ENCODE measurements at places on chromosomes 4 and X.

DNA sequence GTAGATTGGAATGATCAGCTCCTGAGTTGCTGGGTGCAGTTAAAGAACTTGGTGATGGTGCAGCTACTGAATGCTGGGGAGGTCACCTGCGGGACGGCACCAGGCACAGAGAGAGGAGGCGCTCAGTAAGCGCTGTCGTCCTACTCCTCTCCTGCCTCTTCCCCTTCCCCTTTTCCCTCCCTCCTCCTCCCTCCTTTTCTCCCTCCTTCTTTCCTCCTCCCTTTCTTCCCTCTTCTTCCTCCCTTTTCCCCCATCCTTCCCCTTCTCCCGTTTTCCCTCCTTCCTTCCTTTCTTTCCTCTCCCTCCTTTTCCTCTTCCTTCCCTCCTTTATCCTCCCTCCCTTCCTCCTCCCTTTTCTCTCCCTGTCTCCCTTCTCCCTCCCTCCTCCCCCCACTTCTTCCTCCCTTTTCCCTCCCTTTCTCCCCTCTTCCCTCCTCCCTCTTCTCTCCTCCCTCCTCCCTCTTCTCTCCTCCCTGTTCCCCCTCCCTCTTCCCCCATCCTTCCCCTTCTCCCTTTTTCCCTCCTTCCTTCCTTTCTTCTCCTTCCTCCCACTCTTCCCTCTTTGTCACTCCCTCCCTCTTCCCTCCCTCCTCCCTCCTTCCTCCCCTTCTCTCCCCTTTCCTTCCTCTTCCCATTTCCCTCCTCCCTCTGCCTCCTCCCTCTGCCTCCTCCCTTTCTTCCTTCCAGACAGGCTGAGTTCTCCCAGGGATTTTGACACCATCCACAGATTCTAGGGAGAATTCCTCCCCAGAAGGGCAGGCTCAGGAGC, 87.9 kb upstream of the PSAPL1 start:
- DNase-seq = no peak

DNA sequence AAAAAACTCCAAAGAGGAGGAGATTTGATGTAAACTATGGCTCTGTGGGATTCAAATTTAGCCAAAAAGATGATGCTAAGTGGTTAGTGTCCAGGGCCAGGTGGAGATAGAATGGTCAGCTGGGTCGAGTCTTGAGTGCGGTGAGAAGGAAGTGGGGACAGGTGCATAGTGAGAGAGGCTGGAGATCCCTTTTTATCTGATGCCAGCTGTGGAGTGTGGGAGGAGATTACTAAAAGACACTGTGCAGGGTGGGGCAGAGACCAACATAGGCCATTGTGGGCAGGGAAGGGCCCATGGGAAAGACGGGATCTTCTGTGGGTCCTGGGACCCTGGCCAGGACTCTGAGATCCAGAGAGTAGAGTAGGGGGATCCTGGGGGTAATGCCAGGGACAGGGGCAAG, 34.6 kb upstream of the LEF1 start:
- no peak for DNase-seq

DNA sequence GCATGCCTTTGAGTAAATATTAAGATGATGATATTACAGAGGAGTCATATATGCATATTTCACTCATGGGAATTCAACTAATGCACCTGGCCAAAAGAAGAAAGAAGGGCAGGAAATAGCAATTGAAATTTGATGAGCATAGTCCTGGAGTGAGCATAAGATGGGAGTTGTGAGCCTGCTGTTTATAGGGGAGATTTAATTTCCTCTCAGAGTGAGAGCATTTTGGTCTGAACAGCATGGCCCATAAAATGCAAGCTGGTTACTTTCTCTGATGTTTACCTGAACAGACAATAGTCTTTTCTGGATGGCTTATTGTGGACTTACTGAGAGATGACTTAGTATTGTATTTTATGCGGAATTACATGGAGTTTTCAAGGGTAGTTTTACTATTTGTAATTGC, 53.6 kb downstream of the FHIP1A start:
- no peak for DNase-seq

DNA sequence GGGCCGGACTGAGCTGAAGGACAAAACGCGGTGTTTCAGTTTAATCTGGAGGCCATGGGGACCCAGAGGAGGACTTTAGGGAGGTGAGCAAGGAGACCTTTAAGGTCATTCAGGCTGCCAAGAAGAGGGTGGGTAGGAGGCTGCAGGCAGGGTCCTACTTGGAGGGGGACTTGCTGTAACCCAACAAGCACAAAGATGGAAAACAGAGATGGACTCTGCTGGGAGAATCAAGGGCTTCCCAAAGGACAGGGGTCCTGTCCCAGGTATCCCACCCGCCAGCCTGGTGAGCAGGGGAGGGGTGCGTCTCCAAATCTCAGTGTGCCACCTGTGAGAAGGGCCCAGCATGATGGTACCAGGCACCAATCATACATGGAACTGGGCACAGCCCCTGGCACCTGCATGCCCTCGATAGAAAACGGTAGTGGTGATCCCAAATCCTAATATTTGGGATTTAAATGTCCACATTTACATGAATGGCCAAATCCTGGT, 3.9 kb upstream of the HAUS3 start:
- peak; percentile 17 for DNase-seq

- DNase-seq = no peak
Measured at GRCh38 chr4:57039345-57039744, 60.6 kb downstream of the POLR2B start.

DNA sequence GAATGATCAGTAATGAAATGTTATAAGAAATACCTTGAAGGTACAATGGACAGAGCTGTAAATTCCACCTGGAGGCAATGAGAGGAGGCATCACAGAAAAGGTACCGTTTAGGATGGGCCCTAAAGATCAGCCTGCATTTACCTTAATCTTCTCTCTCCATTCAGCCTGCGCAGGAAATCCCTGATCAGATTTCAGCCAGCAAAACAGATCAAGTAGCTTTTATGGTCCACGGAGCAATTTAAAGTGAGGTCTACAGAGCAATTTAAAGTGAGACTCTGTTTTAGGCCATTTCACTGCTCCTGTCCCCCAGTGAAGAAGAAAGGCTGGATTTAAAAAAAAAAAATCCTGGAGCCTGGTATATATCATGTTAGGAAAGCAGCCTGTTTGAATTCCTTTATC, 195.1 kb upstream of the VCX start:
- DNase-seq = no peak

GRCh38 chr4:87375719-87376291, 15.2 kb downstream of the HSD17B11 start:
- DNase-seq = no peak

DNA sequence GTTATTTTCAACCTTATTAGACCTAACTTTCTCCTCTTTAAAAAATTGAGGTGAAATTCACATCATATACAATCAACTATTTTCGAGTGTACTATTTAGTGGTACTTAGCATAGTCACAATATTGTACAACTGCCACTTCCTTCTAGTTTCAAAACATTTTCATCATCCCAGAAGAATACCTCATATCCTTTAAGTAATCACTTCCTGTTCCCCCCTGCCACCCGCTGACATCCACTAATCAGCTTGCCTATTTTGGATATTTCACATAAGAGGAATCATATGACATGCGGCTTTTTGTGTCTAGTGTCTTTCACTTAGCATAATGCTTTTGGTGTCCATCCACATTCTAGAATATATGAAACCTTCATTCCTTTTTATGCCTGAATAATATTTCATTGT, 10.0 kb upstream of the PPA2 start:
- DNase-seq = no peak

DNA sequence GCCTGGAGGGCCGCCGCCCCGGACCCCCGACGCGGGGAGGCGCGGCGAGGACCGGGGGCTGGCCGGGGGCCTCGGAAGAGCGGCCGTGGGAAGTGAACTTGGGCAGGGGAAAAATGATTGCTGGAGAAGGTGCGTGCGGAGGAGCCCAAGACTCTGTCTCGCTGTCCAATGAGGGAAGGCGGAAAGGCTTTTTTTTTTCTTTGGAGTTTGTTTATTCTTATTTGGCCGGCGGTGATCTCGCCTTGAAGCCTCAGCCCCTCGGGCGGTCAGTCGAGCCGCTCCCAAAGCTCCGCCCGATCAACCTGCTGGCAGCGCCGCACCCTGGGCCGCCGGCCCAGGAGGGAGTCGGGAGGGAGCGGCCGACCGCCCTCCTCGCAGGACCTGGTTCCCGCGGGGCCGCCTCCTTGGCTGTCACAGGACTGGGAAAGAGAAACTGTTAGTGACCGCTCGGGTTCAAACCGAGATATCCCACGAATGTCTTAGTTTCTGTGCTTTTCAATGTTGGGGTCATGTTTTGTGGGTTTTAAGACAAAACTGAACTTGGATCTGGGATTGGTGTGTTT, 2.5 kb downstream of the CPEB2 start:
- peak; percentile 55 for DNase-seq

DNA sequence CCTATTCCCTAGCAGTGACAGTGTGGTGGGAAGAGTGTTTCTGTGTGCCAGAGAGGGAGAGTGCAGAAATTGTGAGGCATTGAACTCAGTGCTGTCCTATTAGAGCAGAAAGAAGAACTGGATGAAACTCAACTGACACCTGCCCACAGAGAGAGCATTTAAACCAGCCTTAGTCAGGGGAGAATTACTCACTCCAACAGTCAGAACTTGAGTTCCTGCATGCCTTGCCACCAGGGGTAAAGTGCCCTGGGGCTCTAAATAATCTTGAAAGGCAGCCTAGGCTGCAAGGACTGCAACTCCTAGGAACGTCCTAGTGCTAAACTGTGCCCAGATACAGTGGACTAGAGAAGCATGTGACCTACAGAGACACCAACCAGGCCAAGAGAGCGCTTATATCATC, 12.8 kb downstream of the CYSLTR1 start:
- DNase-seq = no peak

DNA sequence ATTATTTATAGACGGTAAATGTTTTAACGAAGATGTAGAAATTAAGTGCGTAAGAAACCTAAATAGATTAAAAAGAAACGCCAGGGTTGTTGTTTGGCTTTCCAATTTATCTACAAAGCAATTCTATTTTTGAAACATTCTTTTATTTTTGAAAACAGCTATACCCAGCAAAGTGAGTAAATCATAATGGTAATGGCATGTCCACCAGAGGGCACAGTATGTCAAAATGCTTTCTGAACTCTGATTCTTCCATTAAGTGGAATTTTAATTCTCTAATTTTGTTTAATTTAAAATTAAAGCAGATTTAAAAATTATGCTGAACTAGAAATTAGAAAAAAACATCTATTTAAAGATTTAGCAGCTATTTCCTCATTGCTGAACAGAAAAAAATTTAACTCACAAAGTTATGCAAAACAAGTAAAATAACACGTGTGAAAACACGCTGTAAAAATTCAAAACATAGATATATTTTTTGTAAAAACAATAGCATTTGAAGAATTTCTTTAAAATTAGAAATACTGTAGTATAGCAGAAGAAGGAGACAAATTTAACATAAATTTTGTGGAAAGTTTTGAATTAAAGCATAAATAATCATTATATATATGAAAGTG, 26.5 kb downstream of the RASSF6 start:
- no peak for DNase-seq

DNA sequence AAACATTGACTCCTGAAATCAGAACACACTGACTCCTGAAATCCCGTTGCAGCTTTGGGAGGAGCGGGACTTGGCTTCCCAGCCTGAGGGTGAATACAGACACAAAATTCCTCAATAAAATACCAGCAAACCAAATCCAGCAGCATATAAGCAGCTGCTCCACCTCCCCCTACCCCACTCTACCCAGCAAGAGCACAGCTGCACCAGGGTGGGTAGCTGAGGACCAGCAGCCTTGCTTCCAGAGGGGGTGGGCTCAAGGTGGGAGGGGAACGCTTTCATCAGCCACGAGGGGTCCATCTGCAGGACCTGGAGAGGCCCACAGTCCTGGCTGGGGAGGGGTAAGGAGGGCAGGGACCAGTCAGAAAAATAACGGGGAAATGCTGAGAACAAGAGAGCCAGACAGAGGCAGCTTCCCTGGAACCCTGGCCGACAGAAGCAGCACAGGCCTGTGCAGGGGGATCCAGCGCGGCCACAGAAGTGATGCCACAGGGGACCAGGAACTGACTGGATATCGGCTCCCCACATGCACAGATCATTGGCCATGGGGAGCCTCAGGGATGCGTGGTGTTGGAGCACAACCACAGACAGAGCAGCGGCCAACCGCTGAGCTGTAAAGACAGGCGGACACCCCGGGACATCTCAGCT, 49.8 kb downstream of the FGFRL1 start:
- DNase-seq = no peak

DNA sequence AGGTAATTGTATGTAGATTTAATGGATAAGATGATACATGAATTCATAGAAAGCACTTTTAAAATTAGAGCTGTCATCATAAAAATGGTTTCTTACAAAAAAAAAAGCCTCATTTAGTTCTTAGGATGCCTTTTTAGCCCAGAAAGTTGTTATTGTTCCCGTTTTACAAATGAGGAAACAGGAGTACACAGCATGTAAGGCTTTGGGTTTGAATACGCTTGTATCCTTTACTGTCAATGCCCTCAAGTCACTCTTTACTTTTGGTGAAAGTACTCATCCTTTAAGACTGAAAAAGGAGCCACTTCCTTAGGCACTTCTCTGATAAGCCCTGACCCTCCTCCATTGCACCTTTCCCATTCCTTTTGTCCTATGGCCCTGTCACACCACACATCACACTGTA, 4.9 kb downstream of the EREG start:
- DNase-seq = no peak

DNA sequence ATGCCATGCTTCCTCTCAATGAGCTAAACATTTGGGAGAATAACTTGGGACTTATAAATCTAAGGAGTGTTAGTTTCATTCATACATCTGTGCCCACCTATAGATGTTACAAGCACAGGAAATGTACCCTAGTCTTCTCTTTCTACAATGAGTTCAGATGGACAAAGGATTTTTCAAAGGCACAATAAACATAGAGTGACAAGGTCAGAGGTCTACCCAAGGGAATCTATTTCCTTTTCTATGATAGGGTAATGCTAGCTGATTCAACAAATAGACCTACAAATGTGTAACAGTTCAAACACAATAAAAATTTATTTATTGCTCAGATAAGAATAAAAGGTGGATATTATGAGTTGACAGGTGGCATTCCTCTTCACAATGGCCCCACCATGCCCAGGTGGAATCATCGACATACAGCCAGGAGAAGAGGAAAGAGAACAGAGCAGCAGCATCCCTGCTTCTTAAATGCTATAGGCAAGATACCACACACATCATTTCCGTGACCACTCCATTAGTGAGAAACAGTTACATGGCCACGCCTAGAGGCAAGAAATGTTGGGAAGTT, 421.8 kb downstream of the HNRNPD start:
- DNase-seq = no peak

DNA sequence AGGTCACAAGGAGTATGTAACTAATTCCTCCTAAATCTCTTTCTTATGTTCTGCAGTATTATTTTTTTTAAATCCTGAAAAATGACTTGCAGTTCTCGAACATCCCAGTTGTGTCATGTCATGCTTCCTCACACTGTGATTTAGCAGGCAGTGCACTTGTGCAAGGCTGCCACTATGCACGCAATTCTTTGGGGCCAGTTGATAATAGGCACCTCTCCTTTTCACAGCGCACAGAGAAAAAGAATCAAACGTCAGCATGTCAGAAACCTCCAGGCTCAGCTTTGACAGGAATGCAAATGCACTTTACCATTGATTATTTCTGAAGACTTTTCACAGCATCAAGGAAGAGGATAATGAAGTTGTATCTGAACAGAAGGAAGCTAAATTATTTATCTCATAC, 62.9 kb downstream of the FGF13 start:
- no peak for DNase-seq
